CD4-positive, CD25-positive, alpha-beta regulatory T cell (primary cell): ENCODE measurements at places on chromosomes 4 and X. TPM values are rescaled to one million over a fixed set of nuclear protein-coding genes. Genes with fewer than 3 reads are reported as not detected.
A peak's percentile ranks its signal among the peaks of the same experiment; 100 is the strongest.

DNA sequence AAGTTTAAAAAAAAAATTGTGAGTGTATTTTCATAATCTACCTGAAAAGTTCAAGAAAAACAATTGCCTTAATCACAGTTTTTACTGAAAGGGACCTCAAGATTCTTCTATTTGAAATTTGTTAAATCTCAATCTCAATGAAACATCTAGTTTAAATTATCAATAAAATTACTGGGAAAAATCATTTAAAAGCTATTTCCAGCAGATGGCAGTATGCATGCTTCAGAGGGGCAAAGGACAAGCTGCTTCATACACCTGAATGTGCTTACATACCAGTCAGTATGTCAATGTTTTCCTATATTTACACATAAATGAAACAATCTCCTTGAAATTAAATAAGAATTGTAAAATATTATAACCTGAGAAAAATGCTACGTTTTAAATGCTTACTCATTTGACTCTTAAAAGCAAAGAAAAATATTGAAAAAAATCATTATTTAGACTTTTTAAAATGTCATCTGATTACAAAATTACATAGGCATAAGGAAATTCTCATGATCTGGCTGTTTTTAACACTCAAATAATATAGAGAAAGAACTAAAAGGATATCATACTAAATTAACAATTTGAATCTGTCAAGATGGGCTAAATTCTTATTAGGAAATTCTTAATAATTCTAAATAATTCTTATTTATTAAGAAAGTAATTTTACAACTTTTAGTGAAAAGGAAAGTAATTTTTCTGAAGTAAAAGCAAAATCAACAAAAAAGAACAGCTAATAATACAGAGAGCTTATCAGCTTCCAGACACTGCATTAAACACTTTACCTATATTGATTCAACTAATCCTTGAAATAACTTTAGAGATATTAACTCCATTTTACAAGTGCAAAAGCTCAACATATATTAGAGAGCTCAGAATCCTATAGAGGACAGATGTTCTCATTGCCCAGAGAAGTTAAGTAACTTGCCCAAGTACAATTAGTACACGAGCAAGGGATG lies 242.1 kb downstream of the ADAMTS3 start:
- no peaks in the 10 kb centered on the region for H3K36me3 ChIP-seq
- H3K4me3 ChIP-seq: no peak overlapping the region
- H3K27me3 ChIP-seq: no peaks in the 10 kb centered on the region
- no peaks in the 10 kb centered on the region for H3K4me1 ChIP-seq

Gene F8
- polyA plus RNA-seq: 7.3 TPM

DNA sequence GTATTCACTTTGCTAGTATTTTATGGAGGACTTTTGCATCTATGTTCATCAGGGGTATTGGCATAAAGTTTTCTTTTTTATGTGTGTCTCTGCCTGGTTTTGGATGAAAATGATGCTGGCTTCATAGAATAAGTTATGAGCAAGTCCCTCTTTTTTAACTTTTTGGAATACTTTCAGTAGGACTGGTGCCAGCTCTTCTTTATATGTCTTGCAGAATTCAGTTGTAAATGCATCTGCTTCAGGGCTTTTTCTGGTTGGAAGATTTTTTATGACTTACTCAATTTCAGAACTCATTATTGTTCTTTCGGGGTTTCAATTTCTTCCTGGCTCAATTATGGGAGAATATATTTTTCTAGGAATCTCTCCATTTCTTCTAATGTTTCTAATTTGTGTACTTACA lies 9.1 kb upstream of the CSN2 start:
- H3K27ac ChIP-seq: no peak overlapping the region
- no peak overlapping the region for H3K4me3 ChIP-seq
- no peak for DNase-seq
- H3K27me3 ChIP-seq: no peaks in the 10 kb centered on the region
- no peaks in the 10 kb centered on the region for H3K36me3 ChIP-seq
- H3K4me1 ChIP-seq: no peaks in the 10 kb centered on the region

DNA sequence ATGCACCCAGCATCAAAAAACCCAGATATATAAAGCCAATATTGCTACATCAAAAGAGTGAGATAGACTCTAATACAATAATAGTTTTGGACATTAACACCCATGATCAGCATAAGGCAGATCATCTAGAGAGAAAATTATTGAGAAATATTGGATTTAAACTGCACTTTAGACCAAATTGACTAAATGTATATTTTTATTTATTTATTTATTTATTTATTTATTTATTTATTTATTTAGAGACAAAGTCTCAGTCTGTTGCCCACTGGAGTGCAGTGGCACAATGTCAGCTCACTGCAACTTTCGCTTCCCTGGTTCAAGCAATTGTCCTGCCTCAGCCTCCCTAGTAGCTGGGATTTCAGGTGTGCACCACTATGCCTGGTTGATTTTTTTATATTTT lies 193.0 kb downstream of the KLHL4 start:
- H3K27me3 ChIP-seq: no peaks in the 10 kb centered on the region
- no peak overlapping the region for H3K27ac ChIP-seq
- H3K4me1 ChIP-seq: no peaks in the 10 kb centered on the region

Gene RPA4
- polyA plus RNA-seq: 0.28 TPM

Gene FOXR2
- polyA plus RNA-seq: not detected

DNA sequence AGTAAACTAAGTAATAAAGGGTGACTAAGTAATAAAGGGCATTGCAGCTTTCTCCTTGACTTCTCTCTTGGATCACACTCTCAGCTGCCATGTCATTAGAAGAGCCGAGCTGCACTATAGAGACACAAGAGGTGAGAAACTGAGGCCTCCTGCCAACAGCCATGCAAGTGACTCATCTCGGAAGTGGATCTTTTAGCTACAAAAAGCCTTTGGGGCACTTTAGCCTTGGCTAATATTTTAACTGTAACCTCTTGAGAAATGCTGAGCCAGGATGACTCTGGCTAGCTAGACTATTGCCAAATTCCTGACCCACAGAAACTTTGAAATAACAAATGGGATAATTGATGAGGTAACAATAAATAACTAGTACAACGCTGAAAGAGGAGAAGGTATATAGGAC lies 1.5 kb upstream of the NEIL3 start:
- no peak for DNase-seq
- H3K4me1 ChIP-seq: peaks cover 35% of the 10 kb centered on the region
- H3K27me3 ChIP-seq: no peaks in the 10 kb centered on the region
- peak overlapping the region; percentile 86 for H3K27ac ChIP-seq
- no peaks in the 10 kb centered on the region for H3K36me3 ChIP-seq
- peak overlapping the region; percentile 7 for H3K4me3 ChIP-seq

DNA sequence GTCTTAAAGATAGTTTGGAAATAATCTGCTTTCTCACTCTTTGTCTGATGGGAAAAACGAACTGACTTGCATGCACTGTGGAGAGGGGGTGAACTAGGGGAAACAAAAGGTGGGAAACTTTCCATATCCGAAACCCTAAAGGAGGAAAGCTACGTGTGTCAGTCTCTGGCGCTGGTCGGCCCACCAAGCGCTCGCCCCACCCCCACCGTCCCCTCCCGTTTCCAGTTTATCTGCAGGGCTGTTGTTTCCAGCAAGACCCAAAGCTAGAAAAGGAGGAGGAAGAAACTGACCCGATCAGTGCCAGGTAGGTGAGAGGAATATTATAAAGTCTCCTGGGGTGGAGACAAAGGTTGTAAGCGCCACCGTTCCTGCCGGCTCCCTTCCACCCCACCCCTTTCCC lies 552 bp downstream of the TCEAL9 start:
- no peak for DNase-seq
- H3K27me3 ChIP-seq: no peaks in the 10 kb centered on the region
- peak overlapping the region; percentile 48 for H3K4me3 ChIP-seq
- H3K36me3 ChIP-seq: no peaks in the 10 kb centered on the region
- no peaks in the 10 kb centered on the region for H3K4me1 ChIP-seq
- H3K27ac ChIP-seq: no peak overlapping the region

- no peak overlapping the region for H3K4me3 ChIP-seq
- no peak for DNase-seq
- no peak overlapping the region for H3K27ac ChIP-seq
- H3K27me3 ChIP-seq: peaks cover 5% of the 10 kb centered on the region
These were observed 2.2 kb downstream of the WFS1 start for GRCh38 chr4:6271701-6272465.

GRCh38 chr4:76420762-76421581 lies at the start of gene CCDC158:
TSS of gene CCDC158 (minus strand) at chr4:76421141. CDS start at chr4:76403207, 17,934 bp downstream.
- H3K27me3 ChIP-seq: no peaks in the 10 kb centered on the region
- DNase-seq: no peak
- H3K4me3 ChIP-seq: no peak within 1 kb of the TSS
- H3K4me1 ChIP-seq: no peaks in the 10 kb centered on the region

- H3K27me3 ChIP-seq: no peaks in the 10 kb centered on the region
- H3K36me3 ChIP-seq: peaks cover 56% of the 10 kb centered on the region
- no peak for DNase-seq
- H3K27ac ChIP-seq: no peak overlapping the region
These were observed 14.2 kb downstream of the DHX15 start for GRCh38 chr4:24570172-24570571.

Gene TLR10
- polyA plus RNA-seq: 0.31 TPM

Gene LDB2
- polyA plus RNA-seq: not detected

Gene GPR143
- 0.10 TPM for polyA plus RNA-seq

DNA sequence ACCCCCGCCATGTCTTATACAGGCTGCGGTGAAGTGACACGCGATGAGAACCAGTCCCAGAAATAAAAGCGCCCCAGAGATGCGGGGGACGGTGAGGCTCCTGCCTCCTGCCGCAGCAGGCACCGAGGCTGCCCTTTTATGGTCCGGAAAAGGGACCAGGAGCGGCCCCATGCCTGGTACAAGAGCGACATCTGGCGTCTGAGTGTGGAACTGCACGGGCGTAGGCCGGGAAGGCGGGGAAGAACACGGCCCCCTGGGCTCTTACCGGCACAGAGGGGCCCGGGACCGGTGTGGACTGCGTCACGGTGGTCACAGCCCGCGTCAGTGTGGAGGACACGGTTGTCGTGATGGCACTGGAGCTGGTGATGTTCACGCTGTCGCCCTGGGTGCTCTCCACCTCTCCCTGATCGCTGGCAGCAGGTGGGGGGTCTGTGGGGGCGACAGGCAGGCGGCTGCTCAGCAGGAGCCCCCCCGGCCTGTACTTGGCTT lies 8.9 kb upstream of the RENBP start:
- no peak overlapping the region for H3K4me3 ChIP-seq
- H3K4me1 ChIP-seq: peaks cover 6% of the 10 kb centered on the region
- peak overlapping the region; percentile 57 for H3K27ac ChIP-seq
- peaks cover 51% of the 10 kb centered on the region for H3K36me3 ChIP-seq
- no peaks in the 10 kb centered on the region for H3K27me3 ChIP-seq

DNA sequence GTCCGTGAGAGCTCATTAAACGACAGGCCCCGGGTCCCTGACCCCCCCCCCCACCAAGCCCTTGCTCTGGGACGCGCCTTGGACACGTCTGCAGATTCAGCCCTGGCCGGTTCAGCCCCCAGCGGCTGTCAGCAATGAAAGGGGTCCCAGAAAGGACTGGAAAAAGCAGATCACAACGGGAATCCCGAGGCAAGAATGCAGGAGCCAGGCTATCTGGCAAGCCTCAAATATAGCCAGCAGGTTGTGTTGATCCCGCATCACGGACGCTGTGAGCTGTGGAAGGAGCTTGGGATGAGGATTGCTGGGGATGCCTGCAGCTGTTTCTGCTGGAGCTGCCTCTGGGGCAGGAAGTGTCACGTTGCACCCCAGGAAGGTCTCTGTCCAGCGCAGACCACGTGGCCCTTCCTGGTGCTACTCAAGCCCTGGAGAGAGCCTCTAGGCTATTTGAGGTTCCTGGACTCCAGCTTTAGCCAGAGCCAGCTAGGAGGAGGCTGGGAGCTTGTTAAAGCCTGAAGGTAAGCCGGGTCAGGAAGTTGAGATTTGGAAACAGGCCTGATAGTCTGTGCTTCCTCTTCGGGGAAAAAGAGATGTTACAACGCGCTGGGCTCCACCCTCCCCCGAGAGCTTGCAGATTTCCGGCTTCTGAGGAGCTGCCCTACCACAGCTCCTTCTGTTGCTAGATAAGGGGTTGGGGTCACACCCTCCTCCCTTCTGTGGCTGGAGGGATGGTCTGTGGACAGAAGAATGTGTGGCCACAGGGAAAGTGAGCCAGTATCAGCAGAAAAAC lies 19.3 kb upstream of the CSF2RA start:
- H3K4me1 ChIP-seq: peaks cover 12% of the 10 kb centered on the region
- peak overlapping the region; percentile 64 for H3K4me3 ChIP-seq
- DNase-seq: peak; percentile 90
- no peaks in the 10 kb centered on the region for H3K36me3 ChIP-seq

Gene NLGN4X
- not detected for polyA plus RNA-seq

GRCh38 chr4:83305187-83305586 lies 20.6 kb upstream of the COQ2 start:
- no peaks in the 10 kb centered on the region for H3K4me1 ChIP-seq
- no peak overlapping the region for H3K27ac ChIP-seq
- H3K27me3 ChIP-seq: no peaks in the 10 kb centered on the region

Gene PRDX4
- polyA plus RNA-seq: 42.6 TPM

Gene ASB12
- polyA plus RNA-seq: 0.27 TPM

Gene MAGEC1
- not detected for polyA plus RNA-seq

Gene BRS3
- not detected for polyA plus RNA-seq

- no peak overlapping the region for H3K4me3 ChIP-seq
- no peaks in the 10 kb centered on the region for H3K27me3 ChIP-seq
- no peaks in the 10 kb centered on the region for H3K4me1 ChIP-seq
- H3K27ac ChIP-seq: no peak overlapping the region
- no peak for DNase-seq
These were observed 281.6 kb downstream of the SLC7A11 start for GRCh38 chr4:137960371-137961050.

Gene HPSE
- polyA plus RNA-seq: 14.0 TPM

Gene GATA1
- not detected for polyA plus RNA-seq

Gene GRIA2
- polyA plus RNA-seq: not detected

Gene PF4V1
- polyA plus RNA-seq: not detected

DNA sequence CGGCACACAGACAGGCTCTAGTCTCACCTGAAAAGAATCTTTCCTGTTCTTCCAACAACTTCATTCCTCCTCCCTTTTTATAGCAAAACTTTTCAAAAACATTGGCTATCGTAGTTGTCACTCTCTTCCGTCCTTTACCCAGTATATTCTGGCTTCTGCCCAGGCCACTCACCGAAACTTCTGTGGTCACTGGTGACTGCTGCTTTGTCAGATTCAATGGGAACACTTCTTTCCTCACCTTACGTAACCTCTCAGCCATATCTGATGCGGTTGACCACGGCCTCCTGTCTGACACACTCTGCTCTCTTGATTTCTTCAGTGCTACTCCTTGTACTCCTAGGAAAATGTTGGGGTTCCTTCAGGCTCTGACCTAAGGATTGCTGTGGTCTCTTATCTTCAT lies 9.2 kb upstream of the RNF150 start:
- no peaks in the 10 kb centered on the region for H3K36me3 ChIP-seq
- no peak overlapping the region for H3K27ac ChIP-seq
- no peak for DNase-seq
- H3K4me3 ChIP-seq: no peak overlapping the region
- no peaks in the 10 kb centered on the region for H3K4me1 ChIP-seq

- no peak for DNase-seq
- H3K27me3 ChIP-seq: no peaks in the 10 kb centered on the region
- no peak overlapping the region for H3K27ac ChIP-seq
- H3K4me1 ChIP-seq: no peaks in the 10 kb centered on the region
These were observed 258.7 kb downstream of the GRIA3 start for GRCh38 chrX:123442764-123443163.

DNA sequence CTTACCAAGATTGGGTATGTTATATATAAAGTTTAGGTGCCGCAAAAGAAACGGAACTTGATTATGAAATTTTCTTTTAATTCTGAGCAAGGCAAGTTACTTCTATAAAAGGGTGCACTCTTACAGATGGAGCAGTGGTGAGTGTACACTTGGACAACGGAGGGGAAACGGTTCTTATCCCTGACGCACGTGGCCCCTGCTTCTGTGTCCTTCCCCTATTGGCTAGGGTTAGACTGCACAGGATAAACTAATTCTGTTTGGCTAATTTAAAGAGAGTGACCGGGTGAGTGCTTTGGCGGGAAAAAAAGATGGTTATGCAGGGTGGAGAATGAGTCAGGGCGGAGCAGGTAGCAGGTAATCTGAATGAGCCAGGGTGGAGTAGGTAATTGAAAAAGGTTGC lies 149.5 kb downstream of the GC start:
- no peaks in the 10 kb centered on the region for H3K36me3 ChIP-seq
- H3K27me3 ChIP-seq: no peaks in the 10 kb centered on the region
- no peak overlapping the region for H3K4me3 ChIP-seq
- H3K4me1 ChIP-seq: no peaks in the 10 kb centered on the region
- H3K27ac ChIP-seq: no peak overlapping the region
